ENCODE measurements at places on chromosomes 12 and 14.

DNA sequence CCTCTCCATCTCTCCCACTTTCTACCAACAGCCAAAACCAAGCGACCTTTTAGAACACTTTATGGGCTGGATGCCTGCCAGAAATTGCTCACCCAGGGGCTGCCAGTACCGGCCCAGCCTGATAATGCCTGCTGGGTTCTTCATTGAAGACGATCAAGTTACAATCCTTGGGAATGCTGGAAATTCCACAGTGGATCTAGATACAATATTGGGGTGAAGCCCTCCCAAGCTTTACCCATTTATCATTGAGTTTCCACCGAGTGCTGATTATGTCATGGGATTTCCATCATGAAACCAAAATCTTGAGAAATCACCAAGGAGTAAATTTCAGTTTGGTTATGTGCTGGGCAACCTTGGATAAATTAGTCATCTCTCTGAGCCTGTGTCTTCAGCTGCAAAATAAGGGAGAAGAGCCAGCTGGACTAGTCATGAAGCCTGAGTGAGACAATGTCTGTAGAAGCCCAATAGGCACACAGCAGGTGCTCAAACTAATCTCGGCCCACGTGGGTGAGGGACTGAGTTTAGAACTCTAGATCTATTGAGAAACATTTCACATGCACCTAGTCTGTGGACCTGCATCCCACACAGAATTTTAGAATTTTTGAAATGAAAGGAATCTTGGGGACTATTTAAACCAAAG lies 75.5 kb upstream of the CLMN start:
- no peak for DNase-seq

- no peak for DNase-seq
Measured at GRCh38 chr12:57210926-57211692, 5.5 kb upstream of the NXPH4 start.

GRCh38 chr12:130334399-130334798 lies 3.3 kb upstream of the PIWIL1 start:
- DNase-seq = no peak

GRCh38 chr12:130593056-130593455 lies 123.0 kb downstream of the RIMBP2 start:
- no peak for DNase-seq

GRCh38 chr12:12990700-12991468 lies 9.2 kb downstream of the HEBP1 start:
- no peak for DNase-seq

GRCh38 chr12:108333898-108334699 lies 5.0 kb downstream of the CMKLR1 start:
- DNase-seq = no peak

- no peak for DNase-seq
Measured at GRCh38 chr12:94839347-94839746, 164.2 kb downstream of the NDUFA12 start.

GRCh38 chr14:65933400-65934069 lies 521.0 kb downstream of the FUT8 start:
- no peak for DNase-seq

DNA sequence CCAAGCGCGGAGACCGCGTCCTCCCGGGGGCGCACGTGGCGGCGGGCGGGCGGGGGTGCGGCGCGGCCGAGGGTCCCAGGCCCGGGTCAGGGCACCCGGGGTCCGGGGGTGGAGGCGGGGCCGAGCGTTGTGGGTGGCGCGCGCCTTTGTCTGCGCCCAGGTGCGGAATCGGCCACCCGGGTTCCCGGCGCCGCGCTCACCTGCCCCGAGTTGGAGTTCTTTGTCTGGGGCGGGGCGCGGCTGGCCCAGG lies 50.1 kb downstream of the LRCOL1 start:
- DNase-seq = no peak

DNA sequence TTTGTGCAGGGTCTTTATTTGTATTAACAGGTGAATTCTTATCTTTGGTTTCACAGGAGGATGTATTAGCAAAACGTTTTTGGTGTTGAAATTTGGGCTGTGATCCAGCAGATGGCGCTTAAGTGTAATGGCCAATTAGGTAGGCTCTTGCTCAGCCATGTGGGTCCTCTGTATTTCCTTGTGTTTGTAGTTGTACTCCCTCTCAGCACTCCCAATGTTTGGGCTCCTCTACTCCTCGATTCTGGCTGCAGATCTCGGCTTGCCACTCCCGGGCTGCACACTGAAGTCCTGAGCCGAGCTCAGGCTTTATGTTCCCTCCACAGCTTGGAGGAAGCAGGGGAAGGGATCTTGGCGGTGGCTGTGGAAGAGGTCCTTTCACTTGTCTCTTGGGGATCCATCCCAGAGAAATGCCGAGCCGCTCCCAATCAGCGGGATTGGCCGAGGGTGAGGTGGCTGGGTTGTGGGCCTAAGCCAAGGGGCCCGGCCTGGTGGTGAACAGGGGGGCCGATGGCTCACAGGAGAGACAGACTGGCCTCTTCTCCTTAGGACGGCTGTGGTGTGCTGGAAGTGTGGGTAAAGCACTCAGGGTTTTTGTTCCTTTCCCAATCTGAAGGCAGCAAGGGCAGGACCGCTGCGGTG lies 133.7 kb downstream of the AEBP2 start:
- DNase-seq = no peak

GRCh38 chr12:220946-221550 lies 7.1 kb upstream of the SLC6A12 start:
- no peak for DNase-seq

DNA sequence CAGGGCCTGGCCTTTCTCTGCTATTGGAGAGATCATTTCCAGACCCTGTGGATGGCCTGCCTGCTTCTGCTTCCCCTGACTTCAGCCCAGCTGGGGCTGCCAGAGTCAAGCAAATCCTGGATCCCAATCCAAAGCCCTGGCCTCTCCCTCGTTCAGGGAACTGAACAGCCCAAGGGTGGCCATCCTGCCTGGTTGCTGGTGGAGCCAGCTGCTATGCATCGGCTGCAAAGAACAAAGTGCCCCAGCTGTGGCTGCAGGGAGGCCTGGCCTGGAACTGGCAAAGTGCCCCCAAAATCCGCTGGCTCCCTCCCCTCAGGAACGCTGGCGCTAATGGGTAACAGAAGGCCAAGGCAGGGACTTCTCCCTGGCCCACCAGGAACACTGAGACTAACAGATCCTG lies 56.4 kb downstream of the LRRC74A start:
- no peak for DNase-seq

DNA sequence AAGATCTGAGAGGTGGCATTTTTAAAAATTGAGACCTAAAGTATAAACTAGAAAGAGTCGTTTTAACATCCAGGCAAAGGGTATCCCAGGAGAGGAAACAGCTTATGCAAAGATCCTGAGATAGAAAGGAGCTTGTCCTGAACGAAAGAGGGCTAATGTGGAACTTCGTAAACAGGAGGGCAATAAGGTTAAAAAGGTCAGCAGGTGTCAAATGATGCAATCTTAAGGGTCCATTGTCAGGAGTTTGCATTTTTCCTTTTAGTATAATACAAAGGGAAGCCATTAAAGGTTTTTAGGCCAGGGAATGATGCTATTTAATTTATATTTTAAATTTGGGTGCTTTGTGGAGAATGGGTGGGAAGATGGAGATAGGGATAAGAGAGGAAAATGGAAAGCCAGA lies 14.4 kb downstream of the FMNL3 start:
- no peak for DNase-seq
